A549 treated with Mapracorat at 1 μM for 4 hours (cell line): ENCODE measurements at places on chromosomes 2 and 18. TPM values are rescaled to one million over a fixed set of nuclear protein-coding genes. Genes with fewer than 3 reads are reported as not detected.

Gene PMS1
- 6.5 to 8.7 TPM (median 7.1 TPM) in 5 replicates for total RNA-seq

Gene GPR55
- 0.04 TPM in 1 of 5 replicates, not detected in the others for total RNA-seq

Gene FLACC1
- total RNA-seq, result 0.13 to 0.14 TPM in 2 of 5 replicates, not detected in the others

Gene MAB21L4
- 0.11 to 0.28 TPM (median 0.20 TPM) in 5 replicates for total RNA-seq

Gene HOXD11
- 5.6 to 8.0 TPM (median 6.2 TPM) in 5 replicates for total RNA-seq

Gene NYAP2
- total RNA-seq, result 0.02 TPM in 1 of 5 replicates, not detected in the others

Gene KLHL29
- 4.5 to 6.2 TPM (median 5.3 TPM) in 5 replicates for total RNA-seq

Gene LRATD1
- total RNA-seq, result 0.05 to 0.08 TPM (median 0.07 TPM) in 4 of 5 replicates, not detected in the other

Gene SP5
- 0.06 TPM in 1 of 5 replicates, not detected in the others for total RNA-seq

Gene RAB6C
- not detected in 5 replicates for total RNA-seq

Gene GALNT5
- 2.0 to 2.2 TPM (median 2.1 TPM) in 5 replicates for total RNA-seq

Gene LYPD1
- total RNA-seq, result 14.4 to 19.1 TPM (median 15.2 TPM) in 5 replicates

Gene RGPD4
- 0.04 to 0.07 TPM (median 0.06 TPM) in 4 of 5 replicates, not detected in the other for total RNA-seq

Gene ANKRD30B
- not detected in 5 replicates for total RNA-seq

Gene RNF125
- 0.20 to 0.28 TPM (median 0.27 TPM) in 5 replicates for total RNA-seq

Gene HOXD13
- 0.12 to 0.30 TPM (median 0.22 TPM) in 5 replicates for total RNA-seq

Gene GAL3ST2
- total RNA-seq, result 0.15 to 0.42 TPM (median 0.25 TPM) in 5 replicates

Gene SERPINE2
- total RNA-seq, result 153 to 174 TPM (median 157 TPM) in 5 replicates
